ENCODE measurements at places on chromosomes 1 and 21.

- DNase-seq, result peak; percentile 89
These were observed 118.3 kb downstream of the TGFB2 start for GRCh38 chr1:218463194-218464156.

DNA sequence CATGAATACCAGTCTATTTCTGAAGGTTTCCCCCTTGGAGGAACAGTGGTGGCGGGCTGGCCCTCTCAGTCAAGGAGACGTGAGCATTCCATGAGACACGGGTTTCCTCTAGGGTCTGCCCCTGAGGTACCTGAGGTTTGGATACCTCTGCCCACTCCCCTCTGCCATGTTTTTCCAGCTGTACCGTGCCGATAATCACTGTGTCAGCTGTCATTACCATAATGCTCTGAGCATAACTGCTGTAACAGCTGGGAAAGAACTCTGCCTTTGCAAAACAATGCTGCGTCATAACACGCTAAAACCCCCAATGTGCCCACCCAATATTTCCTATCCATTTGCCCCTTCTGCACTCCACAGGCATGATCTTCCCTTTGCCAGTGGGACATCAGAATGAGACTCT, 425.1 kb downstream of the KIF26B start:
- no peak for DNase-seq

- peak; percentile 94 for DNase-seq
These were observed 4.0 kb downstream of the S100A16 start for GRCh38 chr1:153608742-153609584.

DNA sequence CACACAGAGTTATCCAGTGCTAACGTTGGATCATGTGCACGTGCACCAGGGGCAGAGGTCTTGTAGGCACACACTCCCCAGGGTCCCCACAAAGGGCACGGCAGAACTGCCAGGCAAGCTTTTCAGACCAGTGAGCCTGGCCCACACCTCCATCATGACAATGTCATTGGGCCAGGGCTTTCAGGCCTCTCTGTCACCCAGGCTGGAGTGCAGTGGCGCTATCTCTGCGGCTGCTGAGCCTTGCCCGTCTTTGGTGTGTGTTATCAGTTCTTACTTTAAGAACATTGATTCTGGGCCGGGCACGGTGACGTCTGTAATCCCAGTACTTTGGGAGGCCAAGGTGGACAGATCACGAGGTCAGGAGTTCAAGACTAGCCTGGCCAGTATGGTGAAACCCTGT, 44.2 kb downstream of the PKNOX1 start:
- DNase-seq, result no peak

GRCh38 chr1:31345635-31346034, 27.2 kb downstream of the FABP3 start:
- DNase-seq, result no peak

DNA sequence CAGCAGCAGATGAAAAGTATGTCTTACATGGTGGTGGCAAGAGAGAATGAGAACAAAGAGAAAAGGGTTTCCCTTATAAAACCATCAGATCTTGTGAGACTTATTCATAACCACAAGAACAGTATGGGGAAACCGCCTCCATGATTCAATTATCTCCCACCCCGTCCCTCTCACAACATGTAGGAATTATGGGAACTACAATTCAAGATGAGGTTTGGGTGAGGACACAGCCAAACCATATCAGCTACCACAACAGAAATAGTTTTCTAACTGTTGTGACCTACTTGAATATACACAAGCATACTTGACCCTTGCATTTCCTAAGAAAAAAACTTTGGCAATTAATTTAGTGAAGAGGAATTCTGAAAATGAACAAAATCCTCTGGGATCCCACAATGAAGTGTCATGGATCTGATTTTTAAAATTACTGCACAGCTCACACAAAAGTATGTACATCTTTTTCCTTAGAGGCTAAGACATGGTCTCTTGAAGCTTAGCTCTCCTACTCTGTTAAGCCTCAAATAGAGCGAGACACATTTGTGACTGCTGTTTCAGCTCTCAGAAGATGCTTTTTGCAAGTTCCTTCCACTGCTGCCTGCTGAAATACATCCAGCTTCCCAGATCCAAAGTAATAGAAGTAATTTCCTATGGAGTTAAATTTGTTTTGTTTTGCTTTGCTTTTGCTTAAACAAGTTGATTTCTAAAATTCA, 265.8 kb downstream of the DPYD start:
- DNase-seq, result no peak

DNA sequence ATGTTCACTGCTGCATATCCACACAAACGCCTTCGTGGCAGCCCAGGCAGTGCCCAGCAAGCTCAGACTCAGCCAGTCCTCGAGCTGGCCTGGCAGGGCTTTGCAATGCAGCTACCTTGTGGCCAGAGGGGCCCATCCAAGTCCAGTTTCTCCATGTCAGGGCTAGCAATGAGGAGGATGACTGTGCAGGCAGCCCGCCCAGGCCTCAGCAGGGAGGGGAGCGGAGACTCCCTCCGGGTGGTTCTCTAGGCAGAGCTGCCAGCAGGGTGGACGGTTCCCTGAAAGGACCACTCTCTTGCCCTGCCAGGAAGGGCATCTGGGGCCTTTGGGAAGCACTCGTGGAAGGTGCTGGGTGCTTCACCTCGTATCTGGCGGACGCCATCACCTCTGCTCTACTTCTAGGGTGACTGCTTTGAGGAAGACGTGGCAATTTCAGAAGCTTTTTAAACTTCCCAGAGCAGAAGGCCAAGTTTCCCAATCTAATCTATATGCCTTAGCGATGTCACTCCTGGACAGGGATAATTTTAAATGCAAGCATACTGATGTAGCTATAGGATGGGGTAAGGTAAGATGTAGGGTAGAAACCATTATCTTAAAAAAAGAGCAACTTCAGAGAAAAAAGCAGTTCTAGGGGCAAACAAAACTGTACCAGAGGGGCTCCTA, 56.2 kb downstream of the RUNX1 start:
- DNase-seq, result peak; percentile 82

Measured in iris pigment epithelial cell (primary cell).